ENCODE measurements at places on chromosomes 7 and 10. TPM values are rescaled to one million over a fixed set of nuclear protein-coding genes. Genes with fewer than 3 reads are reported as not detected.

COL17A1 gene
- 183 TPM for total RNA-seq

C10orf67 gene
- total RNA-seq: not detected

DNA sequence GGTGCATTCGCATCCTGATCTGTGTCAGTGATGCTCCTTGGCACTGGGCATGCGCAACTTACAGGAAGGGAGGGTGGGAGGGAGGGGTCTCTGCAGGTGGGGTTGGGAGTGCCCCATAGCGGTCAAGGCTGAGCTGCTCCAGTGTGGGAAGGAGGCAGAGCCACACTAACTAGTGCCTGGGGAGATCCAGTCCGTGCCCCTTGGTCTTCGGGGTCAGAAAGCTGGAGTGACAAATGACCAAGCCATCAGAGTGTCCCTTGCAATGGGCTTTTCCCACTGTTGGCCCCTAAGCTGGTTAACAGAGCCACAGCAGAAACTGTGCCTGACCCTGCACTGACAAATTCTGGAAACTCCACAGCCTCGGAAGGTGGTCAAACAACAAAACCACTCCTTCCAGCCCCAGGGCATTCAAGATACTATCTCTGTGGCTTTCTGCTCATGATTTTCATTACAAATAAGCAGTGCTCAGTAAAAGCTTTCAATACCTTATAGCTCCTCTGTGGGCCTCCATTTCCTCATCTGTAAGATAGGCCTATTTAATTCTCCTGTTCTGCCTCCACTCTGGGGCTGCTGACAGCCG lies 138.1 kb upstream of the UNC5B start:
- no peak for DNase-seq

DNA sequence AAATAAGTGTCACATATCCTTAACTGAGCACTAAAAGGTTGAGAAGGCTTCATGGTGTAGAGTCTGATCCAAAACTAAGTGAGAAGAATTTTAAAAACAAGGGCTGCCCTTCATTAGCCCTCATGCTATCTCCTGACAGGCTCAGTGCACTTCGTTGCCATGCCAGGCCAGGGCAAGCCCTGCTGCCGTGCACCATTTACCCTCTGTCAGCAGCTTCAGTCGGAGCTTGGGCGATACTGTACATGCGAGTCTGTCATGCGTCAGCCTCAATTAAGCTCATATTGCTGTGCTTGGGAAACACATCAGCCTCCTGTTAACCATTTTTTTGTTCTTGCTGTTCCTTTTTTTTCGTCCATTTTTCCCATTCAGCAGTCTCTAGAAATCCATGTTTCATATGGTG lies 166.6 kb downstream of the VTI1A start:
- no peak for DNase-seq

DNA sequence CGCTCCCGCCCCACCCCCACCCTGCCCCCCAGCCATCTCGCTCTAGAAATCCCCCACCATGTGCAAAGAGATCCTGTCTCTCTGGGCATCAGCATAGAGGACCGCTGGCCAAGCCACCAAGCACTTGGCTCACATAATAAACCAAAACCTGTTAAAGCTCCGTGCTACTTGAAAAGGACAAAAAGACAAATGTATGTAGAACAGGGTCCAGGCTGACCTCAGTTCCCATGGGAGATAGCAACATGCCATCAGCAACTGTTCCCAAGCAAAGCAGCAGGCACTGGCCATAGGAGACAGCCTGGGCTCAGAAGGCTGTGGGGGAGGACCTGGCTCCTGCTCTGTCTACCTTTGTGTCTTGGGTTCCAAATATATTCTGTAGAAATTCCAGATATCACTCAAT lies 38.4 kb upstream of the GDF10 start:
- no peak for DNase-seq

DNA sequence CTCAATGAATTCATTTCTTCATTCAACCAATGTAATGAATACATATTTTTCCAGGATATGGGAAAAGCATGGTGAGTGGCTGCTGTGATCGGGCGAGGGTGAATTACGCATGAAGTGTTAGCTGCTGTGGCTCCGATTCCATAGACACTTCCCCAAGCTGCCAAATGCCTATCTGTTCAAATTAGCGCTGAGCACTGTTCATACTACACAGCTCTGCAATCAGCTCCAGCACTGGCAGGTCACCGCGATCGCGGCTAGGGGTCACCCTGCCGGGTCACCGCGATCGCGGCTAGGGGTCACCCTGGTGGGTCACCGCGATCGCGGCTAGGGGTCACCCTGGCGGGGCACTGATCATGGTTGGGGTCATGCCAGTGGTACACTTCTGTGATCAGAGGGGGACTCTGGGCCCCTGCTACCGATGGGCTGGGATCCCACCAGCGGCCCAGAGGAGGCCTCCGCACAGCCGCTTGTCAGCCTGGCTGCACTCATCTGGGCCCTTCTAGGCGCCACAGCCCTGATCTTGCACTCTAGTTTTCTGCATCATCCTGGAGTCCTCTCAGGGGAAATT lies 49.3 kb downstream of the JAKMIP3 start:
- no peak for DNase-seq

GRCh38 chr7:74475243-74475986 lies 21.7 kb downstream of the GTF2IRD1 start:
- no peak for DNase-seq

DNA sequence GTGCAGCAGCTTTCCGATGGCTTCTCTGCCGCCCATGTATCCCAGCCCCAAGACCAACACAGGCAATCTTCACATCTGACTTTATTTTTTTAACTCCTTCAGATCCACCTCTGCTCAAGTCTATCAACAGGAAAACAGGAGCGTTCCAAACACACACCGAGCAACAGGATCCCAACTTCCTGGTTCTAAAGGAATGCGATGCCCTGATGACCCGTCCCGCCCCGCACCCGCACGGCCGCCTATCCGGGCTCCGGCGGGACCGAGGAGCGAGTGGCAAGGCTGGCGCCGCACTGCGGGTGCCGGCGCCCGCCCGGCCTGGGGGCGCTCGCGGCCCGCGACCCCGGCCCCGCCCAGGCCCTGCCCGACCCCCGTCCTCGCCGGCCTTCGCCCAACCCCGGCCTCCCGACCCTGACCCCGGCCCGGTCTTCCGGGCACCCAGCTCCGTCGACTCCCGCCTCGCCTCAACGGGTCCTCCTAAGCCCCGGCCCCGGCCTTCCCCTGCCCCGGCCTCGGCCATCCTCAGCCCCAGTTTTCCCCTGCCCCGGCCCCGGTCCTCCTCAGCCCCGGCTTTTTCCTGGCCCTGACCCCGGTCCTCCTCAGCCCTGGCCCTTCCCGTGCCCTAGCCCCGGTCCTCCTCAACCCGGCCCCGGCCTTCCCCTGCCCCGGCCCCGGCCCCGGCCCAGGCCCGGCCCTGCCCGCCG lies 730 bp downstream of the LARP4B start:
- no peak for DNase-seq

Data from esophagus squamous epithelium (tissue), 5 donors.